ENCODE measurements at places on chromosomes 4 and X.
A peak's percentile ranks its signal among the peaks of the same experiment; 100 is the strongest.

DNA sequence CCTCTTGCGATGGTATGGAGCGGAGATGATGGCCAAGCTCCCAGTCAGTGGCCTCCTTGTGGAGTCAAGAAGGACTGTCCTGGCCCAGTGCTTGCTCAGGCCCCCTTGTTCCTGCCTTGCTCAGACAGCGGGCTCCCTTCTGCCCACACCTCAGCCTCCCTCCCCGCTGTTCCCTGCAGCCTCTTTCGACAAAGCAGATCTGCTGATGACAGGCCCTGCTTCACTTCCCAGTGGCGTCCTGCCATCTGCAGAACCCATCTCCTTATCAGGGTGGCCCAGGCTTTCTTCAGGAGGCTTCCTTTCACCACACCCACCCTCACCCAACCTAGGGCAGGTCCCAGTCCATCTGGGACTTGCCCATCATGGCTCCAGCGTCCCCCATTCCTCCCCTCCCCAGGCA, 80.0 kb downstream of the CLDN34 start:
- no peak for DNase-seq

GRCh38 chrX:39953879-39954278, 143.9 kb downstream of the BCOR start:
- no peak for DNase-seq

- no peak for DNase-seq
Observed at GRCh38 chrX:10841579-10841978, 221.2 kb upstream of the MID1 start.

DNA sequence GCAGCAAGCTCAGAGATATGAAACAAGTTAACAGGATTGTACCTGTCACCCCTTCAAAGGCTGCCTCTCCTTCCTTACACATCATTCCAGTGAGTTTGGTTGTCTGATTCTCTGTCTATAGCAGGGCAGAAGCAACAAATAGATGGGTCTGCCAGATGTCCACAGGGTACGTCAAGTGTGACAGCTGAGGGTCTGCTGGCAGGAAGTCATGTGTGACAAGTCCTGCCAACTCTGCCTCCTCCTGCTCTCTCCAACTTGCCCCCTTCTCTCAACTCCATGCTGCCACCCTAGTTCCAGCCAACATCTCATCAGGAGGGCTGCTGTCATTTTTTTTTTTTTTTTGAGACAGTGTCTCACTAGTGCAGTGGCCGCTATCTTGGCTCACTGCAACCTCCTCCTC, 109.2 kb downstream of the NSUN7 start:
- no peak for DNase-seq

- DNase-seq, result no peak
Observed at GRCh38 chr4:187544461-187545053, 451.0 kb upstream of the ZFP42 start.

DNA sequence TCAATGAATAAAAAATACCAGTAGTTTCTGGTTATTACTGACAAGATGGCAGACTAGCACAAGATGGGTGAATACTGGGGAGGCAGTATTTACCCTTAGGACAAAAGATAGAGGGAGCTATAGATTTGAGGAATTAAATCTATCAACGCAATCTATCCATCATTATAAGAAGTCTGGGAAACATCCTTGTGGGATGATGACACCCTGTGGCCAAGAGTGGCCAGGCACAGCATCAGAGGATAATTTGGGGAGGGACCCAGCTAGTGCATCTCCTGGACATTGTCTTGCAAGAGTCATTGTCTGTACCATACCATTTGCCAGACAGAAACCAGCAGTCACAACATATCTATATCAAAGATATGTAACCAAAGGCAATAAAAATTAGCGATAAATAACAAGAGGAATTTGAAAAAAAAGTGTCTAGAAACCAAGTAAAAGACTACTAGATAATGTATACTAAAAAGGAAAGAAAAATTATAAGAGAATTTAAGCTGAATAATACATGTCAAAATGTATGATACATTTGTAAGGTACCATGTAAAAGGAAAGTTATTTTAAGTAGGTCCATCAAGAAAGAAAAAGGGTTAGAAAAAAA, 22.9 kb downstream of the KCTD8 start:
- no peak for DNase-seq

DNA sequence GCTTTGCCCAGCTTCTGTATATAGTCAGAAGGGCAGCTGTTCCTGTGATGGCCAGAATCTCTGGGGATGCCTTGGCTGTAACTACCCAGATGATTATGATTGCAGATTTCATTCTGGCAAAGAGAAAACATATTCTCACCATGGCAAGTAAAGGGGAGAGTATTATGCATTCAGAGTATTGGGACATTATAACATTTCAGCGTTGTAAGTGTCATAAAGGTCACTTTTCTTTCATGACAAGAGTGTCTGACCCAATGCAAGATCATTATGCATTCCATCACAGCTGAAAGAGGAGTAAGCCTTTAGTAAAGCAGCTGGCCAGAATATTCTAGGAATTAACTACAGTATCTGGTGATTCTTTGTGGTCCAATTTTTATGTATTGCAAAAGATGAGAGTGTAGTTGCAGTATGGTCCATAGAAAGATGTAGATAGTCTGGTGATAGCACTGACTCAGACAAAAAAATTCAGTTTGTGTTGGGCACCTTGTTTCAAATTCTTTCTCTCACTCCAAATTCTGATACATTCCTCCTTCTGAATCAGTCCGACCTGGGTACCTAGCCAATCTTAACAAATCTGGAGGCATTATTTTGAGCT, 2366.3 kb downstream of the PCDH7 start:
- DNase-seq, result no peak

GRCh38 chrX:152117305-152117704, 21.1 kb downstream of the MAGEA10 start:
- no peak for DNase-seq

DNA sequence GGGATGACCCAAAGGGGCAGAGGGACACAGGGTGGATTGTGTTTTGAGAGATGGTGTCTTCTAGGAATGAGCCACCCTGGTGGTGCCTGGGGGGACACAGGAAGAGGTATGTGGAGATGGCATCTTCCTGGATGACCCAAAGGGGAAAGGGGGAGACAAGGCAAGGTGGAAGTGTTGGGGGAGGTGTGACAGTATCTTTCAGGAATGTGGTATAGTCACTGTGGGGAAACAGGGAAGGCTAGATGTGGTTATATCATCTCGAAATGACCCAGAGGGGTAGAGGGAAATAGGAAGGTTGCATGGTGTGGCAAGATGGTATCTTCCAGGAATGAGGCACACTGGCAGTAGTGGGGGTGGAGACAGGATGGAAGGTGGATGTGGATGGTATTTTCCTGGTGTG, 62.9 kb downstream of the MAOA start:
- DNase-seq, result no peak

GRCh38 chrX:28312965-28313364, 274.3 kb upstream of the IL1RAPL1 start:
- no peak for DNase-seq

- no peak for DNase-seq
Observed at GRCh38 chrX:102129473-102129872, 4.0 kb downstream of the TCEAL2 start.

GRCh38 chr4:3852309-3852708, 86.1 kb downstream of the ADRA2C start:
- no peak for DNase-seq

DNA sequence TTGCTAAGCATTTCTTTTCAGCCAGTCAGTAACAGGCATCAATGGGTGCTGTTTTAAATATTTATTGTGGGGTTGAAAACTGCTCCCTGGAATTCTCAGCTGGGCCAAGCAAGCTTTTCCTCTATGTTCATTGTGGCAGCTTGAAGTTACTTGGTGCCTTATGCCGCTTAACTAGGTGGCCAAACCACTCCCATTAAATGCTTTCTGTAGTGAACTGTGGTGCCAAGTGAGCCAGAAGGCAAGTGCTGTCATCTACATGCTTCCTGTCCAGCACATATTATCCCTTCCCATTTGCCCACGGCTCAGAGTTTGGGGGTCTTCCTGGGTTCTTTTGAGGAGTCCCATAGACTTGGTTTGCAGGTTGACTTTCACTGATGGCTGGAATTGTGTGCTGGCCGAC, 64.8 kb downstream of the TAB3 start:
- DNase-seq, result no peak

GRCh38 chrX:30530606-30531005, 47.0 kb downstream of the TASL start:
- DNase-seq, result no peak

DNA sequence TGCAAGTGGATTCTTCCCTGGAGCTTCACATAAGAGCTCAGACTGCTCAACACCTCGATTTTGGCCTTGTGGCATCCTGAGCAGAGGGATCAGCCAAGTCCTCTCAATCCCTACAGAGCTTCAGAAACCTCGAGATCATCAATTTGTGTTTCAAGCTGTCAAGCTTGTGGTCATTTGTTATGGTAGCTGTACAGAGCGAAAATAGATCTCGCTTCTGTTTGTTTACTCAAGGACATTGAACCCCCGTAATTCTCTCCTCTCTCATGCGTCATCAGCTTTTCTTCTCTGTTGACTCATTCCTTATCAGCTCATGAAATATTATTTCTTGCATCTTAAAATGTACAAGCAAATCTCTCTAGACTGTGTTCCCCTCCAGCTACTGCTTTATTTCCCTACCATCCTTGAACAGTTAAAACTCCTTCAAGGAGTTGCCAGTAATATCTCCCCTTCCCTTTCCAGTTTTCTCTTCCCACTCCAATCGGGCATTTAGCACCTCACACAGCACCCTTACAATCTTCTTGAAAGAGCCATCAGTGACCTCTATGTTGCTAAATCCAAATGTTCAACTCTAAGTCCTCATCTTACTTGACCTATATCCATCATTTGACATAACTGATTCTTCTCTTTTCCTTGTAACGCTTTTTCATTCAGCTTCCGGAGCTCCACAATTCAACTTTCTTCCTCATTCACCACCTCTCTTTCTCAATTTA, 106.2 kb upstream of the FAT1 start:
- DNase-seq, result no peak

DNA sequence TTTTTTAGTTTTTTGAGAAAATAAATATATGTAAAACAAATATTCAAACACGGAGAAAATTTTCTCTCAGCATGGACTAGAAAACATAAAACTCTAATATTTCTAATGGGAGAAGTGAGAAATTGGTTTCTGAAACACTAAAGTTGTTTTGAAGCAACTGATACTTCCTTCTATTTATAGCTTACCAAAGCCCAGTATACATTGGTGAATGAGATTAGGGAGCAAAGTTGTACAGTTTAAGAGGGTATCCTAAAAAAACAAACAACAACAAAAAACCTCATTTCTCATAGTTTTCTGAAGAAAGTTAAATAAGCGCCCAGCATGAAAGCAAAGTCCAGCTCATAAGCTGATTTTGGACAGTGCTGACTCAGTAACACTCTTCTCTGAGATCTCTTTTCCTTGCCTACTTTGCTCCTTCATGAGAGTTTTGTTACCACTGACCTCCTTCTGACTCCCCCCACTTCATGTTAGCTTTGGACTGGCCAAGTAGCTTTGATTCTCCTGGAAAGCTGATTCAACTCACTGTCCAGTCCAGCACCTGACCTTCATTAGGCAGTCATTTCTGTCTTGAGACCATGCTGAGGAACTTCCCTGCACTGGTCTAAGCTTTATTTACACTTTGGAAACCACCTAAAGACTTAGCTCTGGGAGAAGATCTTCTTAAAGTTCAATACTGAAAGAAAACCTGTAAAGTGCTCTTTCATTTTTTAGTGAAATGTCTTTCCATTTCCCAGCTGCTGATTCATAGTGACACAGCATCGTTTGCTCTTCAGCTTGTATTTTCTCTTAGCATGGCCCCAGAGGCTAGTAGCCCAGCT, 21.8 kb upstream of the P2RY10 start:
- no peak for DNase-seq

DNA sequence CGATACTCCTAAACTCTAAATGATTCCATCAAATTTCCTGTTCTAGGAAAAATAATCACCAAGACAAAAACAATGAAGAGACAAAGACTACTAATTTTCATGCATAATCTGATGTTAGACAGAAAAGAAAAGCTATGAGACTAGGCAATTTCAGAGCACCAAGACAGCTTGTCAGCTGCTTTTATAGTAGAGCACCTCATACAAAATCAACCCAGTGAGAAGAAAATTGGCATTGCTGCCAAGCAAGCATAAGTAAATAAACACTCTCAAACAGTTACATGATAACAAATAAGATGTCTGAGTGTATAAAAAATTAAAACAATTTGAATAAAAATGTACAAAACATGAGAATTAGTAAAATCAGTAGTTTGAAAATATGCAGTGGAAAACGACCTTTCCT, 1544.6 kb downstream of the C4orf33 start:
- DNase-seq, result no peak

DNA sequence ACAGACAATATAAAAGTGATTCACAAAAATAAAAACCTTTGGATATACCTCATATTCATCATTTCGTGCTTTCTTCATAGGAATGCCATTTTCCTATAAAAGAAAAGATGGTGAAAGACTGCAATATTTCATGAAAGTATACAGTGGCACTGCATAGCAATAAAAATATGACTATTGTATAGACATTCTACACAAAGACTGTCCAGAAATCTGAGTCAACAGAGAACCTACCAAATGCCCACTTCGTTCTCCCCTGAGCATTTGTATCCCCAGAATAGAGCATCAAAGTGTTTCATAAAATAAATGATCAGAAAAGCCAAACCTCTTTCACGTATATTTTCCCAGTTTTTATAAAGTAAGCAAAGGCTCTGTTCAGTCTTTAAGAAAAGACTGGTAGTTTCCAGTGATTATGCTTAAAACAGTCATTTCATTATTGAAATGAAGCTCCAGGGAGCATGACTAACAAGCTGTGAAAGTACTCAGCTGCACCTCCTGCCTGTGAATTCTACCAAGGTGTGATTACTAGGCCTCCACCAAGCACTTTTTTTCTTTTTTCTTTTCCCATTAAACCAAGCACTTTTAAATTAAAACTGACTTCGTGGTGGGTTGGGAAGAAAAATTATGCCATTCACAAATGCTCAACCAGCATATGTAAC, 20.2 kb downstream of the PPA2 start:
- peak; percentile 51 for DNase-seq

- no peak for DNase-seq
Observed at GRCh38 chr4:109801895-109802319, at the start of gene CFI. TSS of gene CFI (minus strand) at chr4:109801999. CDS start at chr4:109801971, 28 bp downstream.

- DNase-seq, result no peak
Observed at GRCh38 chr4:148926276-148927260, 484.4 kb upstream of the NR3C2 start.

DNA sequence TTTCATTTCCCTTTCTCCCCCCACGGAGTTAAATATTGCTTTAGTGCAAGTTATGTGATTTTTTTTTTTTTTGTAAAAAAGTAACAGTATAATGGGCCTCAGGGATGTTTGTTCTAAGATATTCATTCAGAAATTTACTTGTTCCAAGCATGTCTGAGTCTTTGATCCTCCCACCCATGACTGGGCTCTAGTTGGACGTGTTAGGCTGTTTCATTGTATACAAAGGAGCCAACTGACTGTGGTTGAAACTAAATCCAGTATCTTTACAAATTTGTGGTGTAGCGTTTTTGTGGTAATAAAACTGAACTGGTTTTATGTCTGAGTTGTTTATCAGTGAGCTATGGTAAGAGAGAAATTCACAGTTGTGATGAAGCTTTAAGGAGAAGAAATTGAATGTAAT, 74.1 kb downstream of the DOCK11 start:
- DNase-seq, result peak; percentile 53

GRCh38 chrX:15755091-15755490, 17.0 kb downstream of the CA5B start:
- no peak for DNase-seq

GRCh38 chrX:103363046-103363445, 6.7 kb downstream of the TCEAL9 start:
- DNase-seq, result no peak
